ENCODE measurements at places on chromosomes 3 and 15.

- no peak for DNase-seq
Measured at GRCh38 chr3:45527727-45528126, 66.8 kb upstream of the LIMD1 start.

- no peak for DNase-seq
Measured at GRCh38 chr3:170962411-170962810, 54.0 kb upstream of the EIF5A2 start.

GRCh38 chr15:67186226-67186649 lies 68.2 kb downstream of the AAGAB start:
- DNase-seq = no peak

- DNase-seq = no peak
Measured at GRCh38 chr3:128369121-128369703, 97.5 kb downstream of the DNAJB8 start.

- DNase-seq = no peak
Measured at GRCh38 chr3:136042608-136043221, 77.2 kb downstream of the PPP2R3A start.

GRCh38 chr3:100041328-100041749 lies 73.0 kb downstream of the FILIP1L start:
- no peak for DNase-seq

GRCh38 chr3:143832433-143832832 lies 15.8 kb downstream of the SLC9A9 start:
- no peak for DNase-seq

GRCh38 chr15:35481064-35481463 lies 64.9 kb downstream of the DPH6 start:
- DNase-seq = no peak

DNA sequence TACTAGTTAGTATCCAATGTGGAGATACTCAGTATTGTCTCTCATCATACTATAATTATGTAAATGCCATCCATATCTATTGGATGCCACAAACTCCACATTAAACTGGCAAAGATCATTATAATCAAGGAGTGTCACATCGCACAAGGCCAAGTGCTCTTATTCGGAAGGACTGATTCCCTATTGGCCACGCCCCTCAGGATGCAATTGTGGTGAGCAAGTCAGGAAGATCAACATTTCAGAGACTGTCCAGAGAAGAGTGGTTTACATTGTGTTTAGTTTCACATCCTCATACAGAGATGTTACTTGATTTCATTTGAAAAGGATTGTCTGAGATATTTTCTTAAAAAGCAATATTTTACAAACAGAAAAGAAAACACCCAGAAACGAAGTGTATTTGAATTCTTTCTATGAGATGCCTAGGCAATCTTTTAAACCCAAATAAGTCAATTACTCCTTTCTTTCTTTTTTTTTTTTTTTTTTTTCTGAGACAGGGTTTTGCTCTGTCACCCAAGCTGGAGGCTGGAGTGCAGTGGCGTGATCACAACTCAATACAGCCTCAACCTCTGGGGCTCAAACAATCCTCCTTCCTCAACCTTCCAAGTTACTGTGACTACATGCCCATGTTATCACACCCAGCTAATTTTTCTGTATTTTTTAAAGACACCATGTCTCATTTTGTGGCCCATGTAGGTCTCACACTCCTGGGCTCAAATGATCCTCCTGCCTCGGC lies 369.1 kb downstream of the RBMS3 start:
- DNase-seq = no peak

GRCh38 chr15:33490703-33491102 lies 179.9 kb downstream of the RYR3 start:
- no peak for DNase-seq

GRCh38 chr3:111874177-111874820 lies 15.2 kb downstream of the PHLDB2 start:
- no peak for DNase-seq

- DNase-seq = no peak
Measured at GRCh38 chr15:85482894-85483293, 102.5 kb downstream of the AKAP13 start.

GRCh38 chr15:99279827-99280226 lies 28.5 kb downstream of the LRRC28 start:
- DNase-seq = no peak

DNA sequence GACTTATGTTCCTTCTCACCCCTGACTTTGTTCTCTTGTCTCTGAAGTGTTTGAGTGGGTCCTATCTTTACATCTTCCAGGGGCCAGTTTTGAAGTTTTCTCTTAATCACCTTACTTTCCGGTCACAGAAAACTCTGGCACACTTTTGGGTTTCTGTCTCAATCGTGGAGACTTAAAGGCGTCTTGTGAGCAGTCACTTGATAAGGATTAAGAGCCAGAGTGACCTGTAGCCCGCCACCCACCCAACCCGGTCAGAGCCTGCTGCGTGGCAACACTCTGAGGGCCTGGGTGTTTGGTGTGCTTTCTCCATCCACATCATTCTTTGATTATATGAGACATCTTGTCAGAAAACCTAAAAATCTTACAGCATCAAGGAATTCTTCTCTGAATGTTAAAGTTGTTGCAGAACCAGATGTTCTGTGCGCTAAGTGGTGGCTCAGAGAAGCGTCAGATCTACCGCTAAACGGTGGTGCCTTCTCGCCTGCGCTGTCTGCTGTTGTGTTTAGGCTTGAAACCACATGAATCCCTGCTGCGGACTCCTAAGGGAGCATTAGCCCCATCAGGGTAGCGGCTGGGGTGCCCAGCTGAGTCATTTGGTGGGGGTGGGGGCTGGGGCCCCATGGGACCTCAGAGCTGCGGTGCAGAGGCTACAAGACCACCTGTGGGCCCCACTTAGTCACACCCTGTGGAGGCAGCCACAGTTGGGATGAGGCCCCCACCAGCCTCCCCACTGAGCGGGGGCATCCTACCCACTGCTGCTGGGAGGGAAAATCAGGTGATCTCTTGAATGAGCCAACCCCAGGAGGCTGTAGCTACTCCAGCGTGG lies 158.7 kb upstream of the BHLHE40 start:
- no peak for DNase-seq

DNA sequence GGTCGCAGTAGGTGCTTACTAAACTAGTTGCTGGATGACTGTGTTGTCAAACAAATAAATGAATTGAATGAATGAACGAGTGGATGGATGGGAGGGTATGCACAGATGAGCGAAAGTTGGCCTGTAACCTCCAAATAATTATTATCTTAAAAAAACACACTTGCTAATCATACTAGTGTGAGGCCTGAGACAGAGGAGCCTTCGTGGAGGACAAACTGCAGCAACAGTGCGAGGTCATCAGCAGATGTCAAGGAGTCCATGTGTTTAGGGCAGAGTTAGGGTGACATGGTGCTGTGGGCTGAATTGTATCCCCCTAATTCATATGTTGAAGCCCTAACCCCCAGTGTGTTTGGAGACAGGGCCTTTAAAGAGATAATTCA lies 24.4 kb downstream of the CORO2B start:
- no peak for DNase-seq

DNA sequence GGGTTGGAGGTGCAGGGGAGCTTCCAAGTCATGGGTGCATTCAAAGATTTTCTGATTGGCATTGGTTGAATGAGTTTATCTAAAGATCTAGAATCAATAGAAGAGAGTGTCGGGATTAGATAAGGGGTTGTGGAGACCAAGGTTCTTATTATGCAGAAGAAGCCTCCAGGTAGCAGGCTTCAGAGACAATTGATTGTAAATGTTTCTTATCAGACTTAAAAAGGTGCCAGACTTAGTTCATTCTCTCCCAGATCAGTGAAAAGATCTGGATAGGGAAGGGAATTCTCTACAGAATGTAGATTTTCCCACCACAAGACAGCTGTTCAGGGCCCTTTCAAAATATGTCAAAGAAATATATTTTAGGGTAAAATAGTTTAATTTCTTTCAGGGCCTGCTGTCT lies 129.5 kb downstream of the LIPC start:
- no peak for DNase-seq

DNA sequence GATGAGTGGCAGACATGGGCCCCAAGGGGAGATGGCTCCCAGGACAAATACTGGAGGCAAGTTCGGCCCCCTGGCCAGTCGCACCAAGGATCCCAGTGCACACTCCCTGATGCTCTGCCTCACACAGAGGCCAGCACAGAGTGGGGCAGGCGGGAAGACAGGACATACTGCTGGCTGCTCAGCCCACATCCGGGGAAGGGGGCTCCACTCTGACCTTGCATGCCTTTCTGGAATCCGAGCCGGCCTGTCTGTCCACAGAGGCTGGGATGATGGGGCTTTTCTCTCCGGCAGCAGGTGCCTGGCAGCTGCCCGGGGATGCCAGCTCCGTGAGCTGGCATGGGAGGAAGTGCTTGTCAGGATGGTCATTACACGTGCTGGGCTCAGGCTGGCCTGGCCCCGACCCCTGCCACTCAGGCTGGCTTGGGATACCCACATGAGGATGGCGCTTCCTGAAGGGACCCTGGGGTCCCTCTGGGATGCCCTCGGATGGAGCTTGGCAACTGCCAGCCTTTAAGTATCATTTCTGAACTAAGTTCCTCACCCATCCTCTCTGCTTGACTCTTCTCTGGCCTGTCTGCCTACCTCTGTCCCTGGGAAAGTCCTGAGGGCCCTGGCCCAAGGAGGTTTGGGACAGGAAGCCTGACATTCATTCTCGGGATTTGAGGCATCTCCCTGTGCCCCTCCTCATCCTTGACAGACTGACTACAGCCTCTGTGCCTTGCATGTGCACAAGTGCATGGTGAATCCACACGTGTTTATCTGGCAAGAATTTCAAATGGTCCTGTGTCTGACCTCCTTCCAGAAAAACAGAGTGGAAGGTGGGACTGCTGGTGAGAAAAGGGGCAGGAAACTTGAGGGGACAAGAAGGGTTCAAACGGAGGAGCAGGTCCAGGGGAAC lies 46.5 kb downstream of the EXOG start:
- no peak for DNase-seq

- no peak for DNase-seq
Measured at GRCh38 chr3:16797831-16798230, 86.9 kb upstream of the PLCL2 start.

DNA sequence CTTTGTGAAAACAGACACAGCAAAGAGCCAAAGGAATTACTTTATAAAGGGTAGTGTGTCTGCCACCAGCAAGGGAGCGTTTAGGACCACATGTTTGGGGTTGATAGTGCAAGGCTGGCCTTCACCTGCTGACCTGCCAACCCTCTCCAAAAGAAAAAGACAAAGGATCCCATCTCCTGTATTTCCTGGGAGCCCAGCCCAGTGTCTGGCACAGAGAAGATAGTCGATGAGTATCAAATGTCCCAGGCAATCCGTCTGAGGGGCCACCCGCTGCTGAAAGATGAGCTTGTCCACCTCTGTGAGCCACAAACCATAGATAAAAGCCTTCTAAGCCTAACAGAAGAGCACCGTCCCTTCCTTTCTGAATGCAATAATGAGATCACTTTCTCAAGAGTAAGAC lies 154.8 kb upstream of the CTNNB1 start:
- DNase-seq = no peak

- DNase-seq = no peak
Measured at GRCh38 chr3:89179355-89180001, 72.1 kb downstream of the EPHA3 start.

GRCh38 chr15:65690778-65691177 lies 69.0 kb downstream of the SLC24A1 start:
- DNase-seq = no peak

- no peak for DNase-seq
Measured at GRCh38 chr3:165406425-165406824, 210.2 kb upstream of the SLITRK3 start.

- no peak for DNase-seq
Measured at GRCh38 chr3:100978011-100978659, 15.1 kb downstream of the ABI3BP start.

- DNase-seq = no peak
Measured at GRCh38 chr3:120682095-120682681, at the start of gene HGD. HGD (minus strand) TSS chr3:120682239; CDS start chr3:120682111, 128 bp downstream.

- no peak for DNase-seq
Measured at GRCh38 chr15:48336940-48337339, 5.7 kb downstream of the DUT start.

DNA sequence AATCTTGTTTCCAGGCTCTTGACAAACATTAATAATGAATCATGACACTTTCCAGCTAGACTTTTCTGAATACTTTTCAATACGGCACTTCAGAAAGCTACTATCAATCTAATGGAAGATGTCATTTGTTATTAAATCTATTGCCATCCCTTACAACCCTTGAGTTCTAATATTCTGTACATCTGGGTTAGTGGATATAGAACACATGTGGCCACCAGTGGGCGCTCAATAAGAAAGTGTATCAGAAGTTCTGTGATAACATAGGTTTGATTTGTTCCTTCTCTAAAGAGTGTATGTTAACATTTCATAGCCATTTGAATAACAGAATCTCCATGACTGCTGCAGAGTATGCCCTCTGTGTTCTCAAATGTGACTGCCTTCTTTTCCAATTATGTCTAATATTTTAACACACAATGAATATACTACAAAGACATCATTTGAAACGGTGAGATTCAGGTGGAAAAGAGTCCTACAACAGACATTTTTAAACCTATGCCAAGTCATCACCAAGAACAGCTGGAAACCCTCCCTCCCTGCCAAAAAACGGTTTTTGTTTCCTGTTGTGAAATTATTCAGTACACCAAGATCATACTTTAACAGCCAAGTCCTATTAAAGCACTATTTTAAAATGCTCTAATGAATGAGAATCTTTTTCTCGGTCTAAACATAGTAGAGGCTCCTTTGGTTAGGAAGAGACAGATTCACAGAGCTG lies 22.2 kb downstream of the ALDH1A2 start:
- no peak for DNase-seq

- no peak for DNase-seq
Measured at GRCh38 chr3:106182950-106183511, 314.2 kb upstream of the CBLB start.

GRCh38 chr3:81734742-81735141 lies 26.7 kb downstream of the GBE1 start:
- no peak for DNase-seq

GRCh38 chr15:73777741-73778140 lies 24.6 kb upstream of the INSYN1 start:
- DNase-seq = no peak

GRCh38 chr15:87722941-87723691 lies 533.4 kb downstream of the NTRK3 start:
- no peak for DNase-seq

- DNase-seq = peak; percentile 23
Measured at GRCh38 chr3:69085168-69085832, 563 bp downstream of the ARL6IP5 start.

- no peak for DNase-seq
Measured at GRCh38 chr15:81407718-81408117, 33.7 kb upstream of the TMC3 start.

- no peak for DNase-seq
Measured at GRCh38 chr3:5035113-5035512, 55.9 kb downstream of the BHLHE40 start.

GRCh38 chr3:19342389-19342788 lies 194.1 kb downstream of the KCNH8 start:
- DNase-seq = no peak
